Cardiac muscle cell (in vitro differentiated cells and primary cell): ENCODE measurements at places on chromosomes 12 and 14.

DNA sequence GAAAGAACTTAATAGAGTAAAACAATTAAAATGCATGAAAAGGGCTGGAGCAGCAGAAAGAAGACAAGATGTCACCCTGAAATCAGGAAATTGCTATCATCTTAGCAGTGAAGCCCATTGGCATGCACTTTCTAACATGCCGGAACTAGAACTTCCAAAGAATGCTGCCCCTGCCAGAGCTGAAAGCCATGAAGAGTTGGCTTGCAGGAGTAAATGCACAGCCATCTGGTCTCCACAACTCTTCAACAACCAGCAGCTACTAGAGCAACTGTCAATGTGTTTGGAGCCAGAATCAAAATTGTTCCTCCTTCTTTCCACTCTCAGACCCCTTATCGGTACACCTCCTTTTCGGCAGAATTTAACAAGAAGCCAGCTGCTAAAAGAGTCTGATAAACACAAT is 414.1 kb downstream of the KCNH5 start:
- DNase-seq: no peak

- no peak for DNase-seq
Observed at GRCh38 chr14:105158794-105159193, 9.8 kb downstream of the JAG2 start.

- no peak for DNase-seq
Observed at GRCh38 chr14:71452987-71453386, 479.2 kb upstream of the RGS6 start.

GRCh38 chr14:93984070-93984469 is 7.7 kb upstream of the ASB2 start:
- no peak for DNase-seq

DNA sequence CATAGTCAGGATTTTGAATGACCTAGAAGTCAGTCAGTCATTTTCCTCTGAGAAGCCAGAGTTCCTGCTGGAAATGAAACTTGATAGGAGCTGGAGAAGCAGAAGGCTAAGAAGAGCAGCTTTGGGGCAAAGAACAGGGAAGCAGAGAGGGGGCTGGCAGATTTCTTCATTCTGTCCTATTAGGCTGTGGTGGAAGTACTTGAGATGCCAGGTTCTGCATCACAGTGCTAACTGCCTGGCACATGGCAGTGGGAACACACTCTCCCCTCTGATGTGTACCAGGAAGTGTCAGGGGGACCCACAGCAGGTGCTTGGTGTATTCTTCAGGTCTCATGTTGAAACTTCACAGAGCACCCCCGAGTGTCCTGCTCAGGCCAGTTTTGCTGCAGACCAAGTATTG is 61.0 kb downstream of the SUSD6 start:
- DNase-seq: no peak

GRCh38 chr12:43945983-43946382 is 110.1 kb downstream of the TMEM117 start:
- no peak for DNase-seq

DNA sequence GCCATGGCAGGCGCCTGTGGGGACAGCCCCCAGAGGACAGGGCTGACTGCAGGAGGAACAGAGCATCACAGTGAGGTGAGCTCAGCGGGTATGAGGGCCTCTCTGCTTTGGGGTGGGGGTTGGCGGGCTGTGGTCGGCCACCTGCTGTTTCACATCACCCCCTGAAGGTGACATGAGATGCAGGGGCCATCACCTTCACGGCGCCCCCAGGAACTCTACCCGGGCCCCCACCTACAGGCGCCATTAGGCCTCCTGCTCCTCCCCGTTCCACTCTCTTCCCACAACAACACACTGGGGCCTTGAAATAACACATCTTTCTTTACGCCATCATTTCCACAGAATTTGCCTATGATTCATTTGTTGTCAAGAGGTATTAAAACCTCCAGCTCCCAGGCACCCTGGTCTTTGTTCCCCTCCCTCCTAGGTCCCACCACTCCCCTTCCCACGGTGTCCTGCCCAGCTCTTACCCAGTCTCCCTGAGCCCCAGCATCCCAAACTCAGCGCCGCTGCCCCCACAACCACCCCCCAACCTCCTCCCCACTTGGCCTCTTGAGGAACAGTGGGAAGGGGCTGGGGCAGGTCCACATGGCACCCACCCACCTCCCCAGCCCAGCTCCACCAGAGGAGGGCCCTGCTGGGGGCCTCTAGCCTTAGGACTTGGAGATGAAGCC is 12.7 kb upstream of the HDAC7 start:
- no peak for DNase-seq
